Sciatic nerve (tissue), 2 donors: ENCODE measurements at places on chromosomes 6 and 20.

DNA sequence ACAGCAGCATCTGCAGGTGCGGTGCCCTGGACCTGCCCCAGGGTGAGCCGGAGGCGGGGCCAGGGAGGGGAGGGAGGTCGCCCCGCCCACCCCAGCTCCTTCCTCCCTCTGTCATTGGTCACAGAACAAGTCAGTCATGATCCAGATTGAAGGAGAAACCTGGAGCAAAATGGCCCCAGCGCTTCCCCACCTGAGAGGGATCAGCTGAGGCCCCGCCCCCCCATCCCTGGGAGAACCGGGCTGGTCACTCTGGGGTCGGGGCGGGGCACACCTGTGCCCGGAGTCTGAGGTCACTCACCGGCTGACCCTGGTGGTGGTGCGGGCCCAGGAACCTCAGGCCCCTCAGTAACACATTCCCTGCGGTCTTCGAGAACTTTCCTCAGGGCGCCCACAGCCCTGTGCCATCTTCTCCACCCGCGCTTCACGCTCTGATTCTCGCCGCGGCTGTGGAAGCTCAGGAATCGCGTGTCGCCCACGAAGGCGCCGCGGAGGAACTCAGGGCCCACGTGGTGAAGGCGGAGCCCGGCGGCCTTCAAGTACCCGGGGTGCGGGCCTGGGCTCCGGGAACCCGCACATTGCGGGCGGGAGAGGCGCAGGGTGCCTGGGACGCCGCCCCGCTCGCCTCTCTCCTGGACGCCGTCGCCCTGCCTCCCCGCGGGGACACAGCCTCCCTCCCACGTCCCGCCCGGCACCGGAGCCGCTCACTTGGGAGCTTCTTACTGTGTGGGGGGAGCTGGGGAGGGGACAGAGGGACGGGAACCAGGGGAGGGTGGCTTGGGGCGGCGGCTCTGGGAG, 36.4 kb upstream of the HLA-C start:
- DNase-seq, result no peak

GRCh38 chr6:132362442-132363185, 38.7 kb downstream of the MOXD1 start:
- DNase-seq, result no peak

GRCh38 chr6:37177935-37178517, 8.1 kb downstream of the PIM1 start:
- no peak for DNase-seq

DNA sequence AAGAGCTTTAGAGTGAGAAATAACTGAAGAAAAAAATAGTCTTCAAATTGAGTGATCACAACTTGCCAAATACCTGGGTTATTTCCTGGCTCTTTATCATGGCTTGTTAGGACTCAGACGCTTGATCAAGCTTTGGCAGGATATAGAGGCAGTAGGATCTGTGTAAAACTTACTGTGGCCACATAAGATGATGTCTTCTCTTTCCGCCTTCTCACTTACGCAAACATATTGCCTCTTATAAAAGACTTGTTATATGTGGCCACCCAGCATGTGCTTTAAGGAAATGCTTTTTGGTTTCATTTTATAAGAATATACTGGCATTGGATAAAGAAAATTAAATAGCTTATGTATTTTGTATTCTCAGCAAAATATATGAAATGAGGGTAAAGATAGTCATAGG, 101.8 kb upstream of the AKIRIN2 start:
- DNase-seq, result no peak

DNA sequence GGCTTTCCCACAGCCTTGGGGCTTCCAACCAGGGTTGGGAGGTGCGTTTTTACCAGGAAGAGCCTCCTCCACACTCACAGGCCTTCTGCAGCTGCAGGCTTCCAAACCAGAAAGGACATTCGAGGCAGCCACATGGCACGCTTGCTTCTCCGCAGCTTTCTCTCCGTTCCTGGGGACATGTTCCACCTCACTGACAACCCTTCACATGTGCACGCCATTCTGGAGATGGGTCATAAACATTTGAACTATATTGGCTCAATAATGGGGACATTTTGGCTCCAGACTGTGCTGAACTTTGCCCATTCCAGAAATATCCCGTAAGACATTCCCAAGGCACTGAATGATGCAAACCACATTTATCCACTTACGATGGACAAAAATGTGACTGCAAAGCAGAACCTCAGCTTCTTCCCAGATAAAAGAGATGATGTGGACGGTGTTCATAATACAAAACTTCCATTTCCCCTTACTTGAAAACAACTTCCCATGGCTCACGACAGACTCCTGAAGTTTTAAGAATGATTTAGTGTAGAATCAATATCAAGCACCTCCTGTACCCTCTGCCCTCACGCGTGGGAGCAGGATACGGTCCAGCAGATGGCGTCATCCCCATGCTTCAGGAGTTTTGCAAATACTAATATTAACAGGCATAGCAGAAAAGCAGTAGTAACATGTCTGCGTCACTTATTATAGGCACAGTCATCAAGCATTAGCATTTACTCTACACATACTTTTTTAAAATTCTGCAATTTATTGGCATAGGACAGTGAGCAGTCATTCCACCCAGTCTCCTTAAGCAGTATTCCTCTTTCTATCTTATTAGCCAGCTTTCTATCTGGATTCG, 25.4 kb upstream of the FOXF2 start:
- DNase-seq, result no peak

DNA sequence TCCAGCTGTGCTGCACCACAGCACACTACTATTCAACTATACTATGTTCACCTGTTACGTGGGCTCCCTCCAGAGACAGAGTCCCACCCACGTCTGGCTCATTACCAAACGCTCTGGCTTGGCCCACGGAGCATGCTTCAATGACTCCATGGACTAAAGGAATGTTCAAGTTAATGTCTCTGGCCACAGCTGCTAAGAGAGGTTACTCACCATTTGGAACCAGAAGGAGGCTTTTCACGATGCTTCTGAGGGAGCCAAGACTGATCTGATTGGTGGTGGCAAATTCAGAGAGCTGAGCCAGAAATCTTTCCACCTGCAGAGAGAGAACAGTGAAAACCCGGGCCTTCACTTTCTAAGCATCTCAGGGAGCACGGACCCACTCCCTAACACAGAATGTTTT, 15.6 kb downstream of the COMMD7 start:
- DNase-seq, result no peak

DNA sequence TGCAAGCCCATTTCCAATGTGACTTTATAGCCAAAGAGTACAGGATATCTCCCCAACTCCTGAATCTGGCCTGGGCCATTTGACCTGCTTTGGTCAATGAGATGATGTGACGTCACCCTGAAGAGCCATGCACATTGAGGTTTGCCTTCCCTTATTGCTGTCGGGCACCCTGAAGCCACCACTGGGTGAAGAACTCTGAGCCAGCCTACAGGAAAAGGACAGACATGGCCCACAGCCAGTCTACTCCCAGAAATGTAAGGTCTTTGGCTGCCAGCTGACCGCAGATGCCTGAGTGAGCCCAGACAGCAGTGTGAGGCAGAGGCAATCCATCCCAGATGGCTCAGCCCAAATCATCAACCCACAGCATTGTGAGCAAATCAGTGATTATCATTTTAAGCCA, 3.7 kb upstream of the SYNDIG1 start:
- DNase-seq, result no peak

- no peak for DNase-seq
These were observed 123.2 kb downstream of the TFAP2C start for GRCh38 chr20:56752274-56752673.

GRCh38 chr6:156869980-156870398, 92.8 kb downstream of the ARID1B start:
- DNase-seq, result no peak

- DNase-seq, result no peak
These were observed 76.9 kb downstream of the NOL4L start for GRCh38 chr20:32507998-32508774.
